ENCODE measurements at places on chromosomes 5 and 9.
A peak's percentile ranks its signal among the peaks of the same experiment; 100 is the strongest.

- H3K27ac ChIP-seq = no peak overlapping the region
- H3K4me3 ChIP-seq = no peak overlapping the region
- no peaks in the 10 kb centered on the region for H3K4me1 ChIP-seq
- no peaks in the 10 kb centered on the region for H3K27me3 ChIP-seq
These were observed 378.6 kb downstream of the ICE1 start for GRCh38 chr5:5800801-5801761.

DNA sequence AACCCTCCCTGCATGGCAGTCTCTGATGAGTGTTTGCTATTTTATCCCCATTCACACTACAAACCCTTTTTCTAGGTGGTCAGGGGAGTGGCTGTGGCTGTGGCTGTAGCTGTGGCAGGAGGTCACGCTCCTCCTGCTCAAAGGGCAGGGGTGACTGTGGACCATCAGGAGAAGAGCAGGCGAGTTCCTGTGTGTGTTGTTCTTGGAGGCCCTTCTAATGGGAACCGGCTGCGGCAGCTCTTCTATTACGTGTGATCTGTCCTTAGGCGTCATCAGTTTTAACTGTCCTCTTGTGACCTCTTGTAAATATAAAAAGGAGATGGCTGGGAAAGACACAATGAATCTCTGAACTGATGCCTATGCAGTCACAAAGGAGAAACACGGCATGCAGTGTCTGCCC, 65.1 kb downstream of the ANKH start:
- peaks cover 20% of the 10 kb centered on the region for H3K36me3 ChIP-seq
- H3K27ac ChIP-seq = no peak overlapping the region

- no peak for DNase-seq
- H3K36me3 ChIP-seq = no peaks in the 10 kb centered on the region
- no peaks in the 10 kb centered on the region for H3K27me3 ChIP-seq
- H3K4me3 ChIP-seq = no peak overlapping the region
These were observed 236.4 kb downstream of the LRRC70 start for GRCh38 chr5:62814991-62815390.

GRCh38 chr5:118596255-118596654, 392.1 kb downstream of the DTWD2 start:
- H3K4me1 ChIP-seq = no peaks in the 10 kb centered on the region
- peaks cover 2% of the 10 kb centered on the region for H3K27me3 ChIP-seq
- no peak overlapping the region for H3K4me3 ChIP-seq

DNA sequence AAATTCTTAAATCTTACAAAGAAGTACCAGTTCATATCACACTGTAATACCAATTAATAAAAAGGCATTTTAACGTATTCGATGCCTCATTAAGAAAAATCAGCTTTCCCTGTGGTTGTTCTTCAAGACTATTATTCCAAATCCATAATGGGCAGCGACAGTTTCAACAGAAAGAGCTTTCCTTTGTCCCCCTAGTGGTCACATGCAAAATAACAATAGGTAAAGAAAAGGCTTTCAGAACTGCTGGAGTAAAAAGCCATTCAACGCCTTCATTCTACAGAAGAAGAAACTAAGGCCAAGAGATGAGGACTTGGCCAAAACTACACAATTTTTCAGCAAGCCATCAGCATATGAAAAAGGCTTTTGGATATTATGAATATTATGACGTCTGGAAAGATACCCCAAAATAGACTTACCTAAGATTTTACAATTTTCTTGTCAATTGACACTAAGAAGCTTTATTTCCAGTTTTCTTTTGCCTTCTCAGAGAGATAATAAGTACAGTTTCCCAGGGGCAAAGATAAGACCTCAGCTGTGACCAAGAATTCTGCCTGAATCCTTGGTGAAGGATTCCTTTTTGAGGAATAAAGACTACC, 6.7 kb upstream of the CDH6 start:
- no peak for DNase-seq
- no peaks in the 10 kb centered on the region for H3K4me1 ChIP-seq
- H3K27ac ChIP-seq = no peak overlapping the region

GRCh38 chr5:77852514-77853352, 76.6 kb upstream of the TBCA start:
- no peak overlapping the region for H3K27ac ChIP-seq
- H3K27me3 ChIP-seq = peaks cover 25% of the 10 kb centered on the region
- H3K4me3 ChIP-seq = peak overlapping the region; percentile 95
- no peaks in the 10 kb centered on the region for H3K36me3 ChIP-seq

DNA sequence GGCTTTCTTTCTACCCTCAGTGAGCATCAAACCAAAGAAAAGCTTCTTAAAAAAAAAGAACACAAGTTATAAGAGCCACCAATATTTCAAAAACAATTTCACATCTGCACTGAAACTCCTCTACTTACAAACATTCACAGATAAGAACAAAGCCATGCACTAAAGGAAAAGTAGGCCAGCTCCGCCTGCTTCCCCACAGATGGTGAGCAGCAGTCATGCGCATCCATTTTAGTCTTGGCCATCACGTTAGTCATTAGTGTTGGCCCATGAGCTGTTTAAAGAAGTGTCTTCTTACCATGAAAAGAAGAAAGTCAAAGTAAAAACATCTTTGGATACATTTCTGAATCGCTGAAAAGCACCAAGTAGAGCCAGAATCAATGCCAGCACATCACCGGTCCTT, 40.0 kb upstream of the SMIM23 start:
- H3K27me3 ChIP-seq = peaks cover 4% of the 10 kb centered on the region
- DNase-seq = no peak
- no peak overlapping the region for H3K27ac ChIP-seq
- no peak overlapping the region for H3K4me3 ChIP-seq

- H3K4me3 ChIP-seq = no peak overlapping the region
- no peak for DNase-seq
- H3K36me3 ChIP-seq = peaks cover 7% of the 10 kb centered on the region
These were observed 21.5 kb upstream of the ASS1 start for GRCh38 chr9:130423272-130423671.

Measured in endothelial cell (in vitro differentiated cells).